Activated T-helper 17 cell treated with anti-CD3 and anti-CD28 coated beads, Interleukin-2, amount 50 U/mL, for 72 hours (primary cell): ENCODE measurements at places on chromosomes 5 and 9.

DNA sequence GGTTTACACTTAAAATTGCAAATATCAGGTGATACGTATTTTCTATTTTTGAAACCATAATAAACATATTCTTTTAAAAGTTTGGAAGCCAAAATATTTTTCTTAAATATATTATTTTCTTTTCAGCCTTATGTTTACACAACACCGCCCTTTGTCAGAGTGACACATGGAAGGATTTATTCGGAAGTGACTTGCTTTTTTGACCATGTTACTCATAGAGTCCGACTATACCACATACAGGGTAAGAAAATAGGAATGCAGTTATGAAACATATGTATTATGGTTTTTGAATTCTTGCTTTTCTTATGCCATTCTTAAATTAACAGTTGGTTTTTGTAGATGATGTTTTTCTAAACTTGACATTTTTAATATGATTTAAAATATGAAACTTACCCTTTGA is 133.9 kb downstream of the MAN2A1 start:
- no peak for ATAC-seq

- no peak for ATAC-seq
Observed at GRCh38 chr5:173974688-173975239, 14.2 kb upstream of the C5orf47 start.

- ATAC-seq = peak; percentile 26
Observed at GRCh38 chr5:96259151-96259772, 173.8 kb downstream of the PCSK1 start.

DNA sequence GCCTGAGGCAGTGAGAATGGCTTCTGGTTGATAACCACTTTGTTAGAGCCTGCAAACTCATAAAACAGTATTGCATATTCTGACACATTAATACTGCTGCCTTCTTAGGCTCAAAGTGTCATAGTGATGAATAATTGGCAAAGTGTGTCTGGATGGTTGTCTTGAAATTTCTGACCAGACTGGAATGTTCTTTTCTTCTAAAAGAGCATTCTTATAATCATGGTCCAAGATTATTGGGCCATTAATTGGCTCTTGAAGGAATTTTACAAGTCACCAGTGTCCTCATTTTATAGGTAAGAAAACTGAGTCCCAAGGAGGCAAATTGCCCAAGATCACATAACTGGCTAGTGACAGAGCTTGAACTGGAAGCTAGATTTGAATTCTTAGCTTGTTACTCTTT is 111.7 kb downstream of the PCSK1 start:
- no peak for ATAC-seq

DNA sequence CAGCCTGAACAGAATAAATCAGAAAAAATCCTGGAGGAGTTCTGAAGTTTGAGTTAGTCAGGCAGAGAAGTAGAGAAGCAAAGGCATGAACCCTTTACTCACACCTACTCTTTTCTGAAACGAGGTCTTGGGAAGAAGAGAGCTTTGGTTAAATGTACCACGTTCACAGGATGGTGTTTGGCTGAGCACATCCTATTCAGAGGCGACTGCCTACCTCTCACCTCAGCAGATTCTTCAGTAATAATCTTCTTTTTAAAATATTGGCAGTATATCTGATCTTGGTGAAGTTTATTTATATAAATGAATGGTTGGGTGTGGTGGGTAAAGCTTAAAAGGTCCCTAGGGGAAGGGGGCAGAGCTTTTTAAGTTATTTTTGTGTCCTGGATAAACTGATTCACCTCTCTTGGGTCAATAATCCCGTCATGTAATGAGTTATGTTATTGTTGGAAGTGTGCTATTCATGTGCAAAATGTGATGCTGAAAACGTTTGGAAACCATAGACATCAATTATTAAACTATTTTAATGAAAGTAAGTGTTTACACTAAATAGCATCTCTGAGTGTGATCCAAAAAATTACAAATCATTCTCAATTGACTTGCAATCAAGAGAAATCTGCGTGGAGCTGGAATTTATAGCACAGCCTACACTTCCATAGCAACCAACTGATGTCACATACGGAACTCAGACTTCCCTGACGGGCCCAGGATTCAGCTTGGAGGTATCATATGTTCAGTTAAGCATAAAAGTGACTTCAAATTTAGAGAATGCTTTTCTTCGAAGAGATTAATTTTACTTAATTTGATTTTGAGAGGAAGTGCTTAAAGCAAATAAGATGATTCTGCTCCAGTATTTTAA is 94.3 kb upstream of the EQTN start:
- no peak for ATAC-seq

- no peak for ATAC-seq
Observed at GRCh38 chr9:14423815-14424261, 109.9 kb upstream of the NFIB start.

- no peak for ATAC-seq
Observed at GRCh38 chr9:10250219-10250618, 362.6 kb downstream of the PTPRD start.
